ENCODE measurements at places on chromosomes 2 and 18.

- DNase-seq = no peak
Measured at GRCh38 chr2:158199928-158200650, 98.4 kb downstream of the UPP2 start.

- DNase-seq = no peak
Measured at GRCh38 chr2:148582679-148583511, 61.7 kb upstream of the EPC2 start.

DNA sequence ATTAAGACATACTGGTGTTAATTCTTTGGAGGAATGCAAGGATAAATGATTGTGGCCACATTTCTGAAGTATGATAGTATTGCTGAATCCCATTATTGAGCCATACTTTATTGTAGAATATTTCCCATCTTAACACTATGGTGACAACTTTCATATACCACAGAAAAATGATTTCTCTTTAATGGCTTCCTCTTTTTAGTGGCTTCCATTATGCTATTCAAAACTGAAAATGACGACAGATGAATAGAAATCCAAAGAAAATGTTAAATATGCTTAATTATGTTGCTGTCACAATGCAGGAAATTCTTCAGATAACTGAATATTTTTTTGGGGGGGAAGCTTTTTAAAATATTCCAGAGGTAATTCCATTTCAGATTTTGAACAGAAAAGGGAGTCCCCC lies 88.9 kb upstream of the TMEM200C start:
- DNase-seq = no peak

DNA sequence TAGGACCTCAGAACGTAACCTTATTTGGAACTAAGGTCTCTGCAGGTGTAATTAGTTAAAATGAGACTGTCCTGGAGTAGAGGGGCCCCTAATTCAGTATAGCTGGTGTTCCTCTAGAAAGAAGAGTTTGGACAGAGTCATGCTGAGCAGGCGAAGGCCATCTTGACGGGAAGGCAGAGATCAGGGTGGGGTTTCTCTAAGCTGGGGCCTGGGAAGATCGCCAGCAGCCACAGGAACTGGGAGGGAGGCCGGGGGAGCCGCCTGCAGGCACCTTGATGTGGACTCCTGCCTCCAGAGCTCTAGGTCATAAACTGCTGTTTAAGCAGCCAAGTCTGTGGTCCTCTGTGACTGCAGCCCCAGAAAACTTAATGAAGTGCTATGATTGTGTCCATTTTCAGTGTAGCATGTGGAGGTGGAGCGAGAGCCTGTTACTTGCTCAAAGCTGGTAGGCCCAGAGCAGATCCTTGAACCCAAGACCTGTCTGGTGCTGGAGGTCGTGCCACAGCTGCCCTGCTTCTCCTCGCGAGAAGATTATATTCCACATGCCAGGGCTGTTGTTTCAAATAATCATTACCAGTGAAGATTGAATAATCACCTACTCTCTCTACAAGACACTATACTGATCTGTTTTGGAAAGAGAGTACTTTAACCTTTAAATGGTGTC lies 105.7 kb downstream of the TPO start:
- no peak for DNase-seq

DNA sequence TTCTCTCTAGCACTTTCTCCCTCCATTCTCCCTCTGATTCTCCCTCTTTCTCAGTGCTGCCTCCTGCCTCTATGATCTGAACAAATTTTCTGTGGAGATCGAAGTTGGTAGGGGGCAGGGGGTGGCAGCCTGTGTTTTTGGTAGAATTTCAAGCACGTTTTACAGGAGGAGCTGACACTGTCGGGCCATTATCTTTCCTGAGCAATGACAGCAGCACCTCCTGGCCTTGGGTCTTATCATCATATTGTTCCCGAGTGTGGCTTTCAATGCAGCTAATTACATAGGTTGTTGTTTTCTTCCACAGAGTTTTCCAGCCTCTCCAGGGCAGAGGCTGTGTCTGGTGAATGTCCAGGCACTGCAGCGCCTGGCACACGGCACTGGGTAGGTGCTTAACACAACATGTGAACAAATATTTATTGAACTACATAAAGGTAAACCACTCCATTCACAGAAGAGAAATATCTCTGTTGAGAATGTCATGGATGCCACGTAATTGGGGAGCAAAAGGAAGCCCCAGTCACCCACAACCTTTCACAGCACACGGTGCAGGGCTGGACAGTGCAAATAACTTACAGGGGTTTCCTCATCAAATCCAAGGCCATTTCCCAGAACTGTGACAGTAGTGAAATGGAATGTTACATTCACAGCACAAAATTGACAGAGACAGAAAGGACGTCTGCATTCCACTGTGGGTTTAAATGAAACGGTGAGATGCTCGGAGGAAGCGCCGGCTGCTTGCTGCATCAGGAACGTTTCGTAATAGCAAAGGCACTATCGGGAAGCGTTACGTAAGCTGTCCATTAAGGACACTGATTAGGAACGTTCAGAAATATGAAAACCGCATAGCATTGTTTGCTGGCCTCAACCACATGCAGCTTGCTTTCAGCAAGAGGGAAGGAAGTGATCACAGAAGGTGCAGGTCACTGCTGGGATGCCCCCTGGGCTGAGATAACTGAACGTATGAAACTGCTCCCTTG lies 6.5 kb upstream of the KCNG2 start:
- peak; percentile 70 for DNase-seq
